ENCODE measurements at places on chromosomes 16 and 17.

GRCh38 chr16:75616521-75617010, 6.5 kb downstream of the ADAT1 start:
- DNase-seq = no peak

DNA sequence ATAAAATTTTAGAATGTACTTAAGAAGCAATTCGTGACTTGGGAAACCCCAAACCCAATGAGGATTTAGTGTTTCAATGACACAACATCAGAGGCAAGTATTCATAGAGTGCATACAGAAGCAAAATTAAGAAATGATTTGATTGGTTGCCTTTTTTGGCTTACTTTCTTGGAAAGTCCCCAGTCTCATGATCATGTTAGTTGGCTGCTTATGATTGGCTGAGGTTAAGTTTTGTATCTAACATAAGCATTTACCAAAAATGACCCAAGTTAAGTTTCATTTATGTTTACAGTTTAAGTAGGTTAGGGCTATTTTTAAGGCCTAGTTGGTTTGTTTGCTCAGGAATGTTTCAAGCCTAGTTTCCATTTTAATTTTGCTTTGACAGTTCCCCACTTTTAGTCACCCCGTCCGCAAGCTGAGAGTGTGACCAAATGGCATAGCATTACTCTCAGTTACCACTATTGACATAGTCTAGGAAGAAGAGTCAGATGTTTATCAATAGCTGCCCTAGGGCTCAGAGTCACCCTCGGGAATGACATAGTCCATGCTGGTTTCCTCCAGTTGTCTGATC, 36.2 kb downstream of the DGKE start:
- no peak for DNase-seq

GRCh38 chr16:81997738-81998137, 13.5 kb downstream of the SDR42E1 start:
- DNase-seq = no peak

GRCh38 chr17:6457688-6458459, 13.6 kb downstream of the PIMREG start:
- no peak for DNase-seq

GRCh38 chr16:75176926-75177325, 28.6 kb downstream of the ZFP1 start:
- no peak for DNase-seq

- no peak for DNase-seq
Observed at GRCh38 chr17:38620551-38621277, 15.0 kb upstream of the SRCIN1 start.

GRCh38 chr16:10256784-10257641, 74.8 kb upstream of the GRIN2A start:
- peak; percentile 62 for DNase-seq

DNA sequence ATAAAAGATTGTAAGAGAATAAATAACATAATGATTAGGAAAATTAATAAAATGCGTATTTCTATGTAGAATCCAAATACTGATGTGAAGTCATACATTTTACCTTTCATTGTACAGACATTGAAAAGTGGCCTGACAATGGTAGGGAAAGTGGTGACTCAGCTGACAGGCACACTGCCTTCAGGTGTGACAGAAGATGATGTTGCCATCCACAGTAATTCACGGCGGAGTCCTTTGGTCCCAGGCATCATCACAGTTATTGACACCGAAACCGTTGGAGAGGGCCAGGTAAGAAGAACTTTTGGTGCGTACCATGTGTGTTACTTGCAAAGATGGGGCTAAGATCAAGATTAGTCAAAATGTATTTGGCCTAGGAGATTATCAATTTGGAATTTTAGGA, 232.8 kb downstream of the BCAS3 start:
- no peak for DNase-seq

DNA sequence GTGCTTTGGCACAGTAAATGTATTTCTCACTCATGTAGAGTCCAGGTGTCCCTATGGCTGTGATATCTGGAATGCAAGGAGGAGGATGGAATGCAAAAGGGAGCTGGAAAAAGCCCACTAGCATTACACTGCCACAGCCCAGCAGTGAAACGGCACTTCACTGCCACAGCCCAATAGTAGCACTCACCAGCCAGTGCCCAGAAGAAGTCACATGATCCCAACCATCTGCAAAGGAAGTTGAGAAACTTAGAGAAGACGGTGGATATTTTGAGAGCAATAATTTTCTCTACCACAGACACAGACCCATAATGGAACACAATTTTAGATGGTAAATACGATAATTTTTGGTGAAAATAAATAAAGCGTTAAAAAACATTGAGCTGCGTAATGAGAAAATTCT, 51.8 kb downstream of the C16orf82 start:
- no peak for DNase-seq

GRCh38 chr17:42246515-42246914, 29.7 kb downstream of the STAT5B start:
- no peak for DNase-seq

DNA sequence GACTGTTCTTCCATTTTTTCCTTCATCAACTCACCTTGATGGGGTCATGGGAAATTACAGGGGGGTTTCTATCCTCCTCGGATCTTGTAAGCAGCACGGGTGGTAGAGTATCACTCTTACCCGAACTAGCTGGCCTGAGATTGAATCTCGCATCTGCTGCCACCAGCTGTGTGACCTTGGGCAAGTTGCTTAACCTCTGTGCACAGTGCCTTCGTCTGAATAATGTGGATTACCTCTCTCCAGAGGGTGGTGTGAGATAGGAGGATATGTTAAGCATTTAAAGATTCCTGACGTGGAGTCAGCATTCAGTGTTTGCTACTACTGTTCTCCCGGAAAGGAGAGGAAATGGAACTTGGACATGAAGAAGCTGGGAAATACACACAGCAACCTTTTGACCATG, 24.4 kb downstream of the LASP1 start:
- no peak for DNase-seq

DNA sequence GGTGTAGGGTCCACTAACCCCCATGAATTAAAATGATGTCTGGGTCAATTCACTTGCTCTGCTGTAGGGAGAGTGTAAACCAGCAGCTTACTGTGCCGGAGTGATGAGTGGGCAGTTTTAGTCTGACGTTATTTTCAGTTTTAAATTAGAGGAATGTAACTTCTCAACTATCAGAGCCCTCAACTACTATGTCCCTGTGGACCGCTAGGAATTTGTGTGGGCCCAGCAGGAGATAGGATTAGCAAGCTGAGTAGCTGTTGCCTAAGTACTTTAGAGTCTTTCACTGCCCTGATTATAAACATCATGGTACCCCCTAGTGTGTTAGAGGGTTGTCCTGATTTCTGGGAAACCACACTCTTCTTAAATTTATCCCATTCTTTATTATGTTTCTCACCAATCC, 11.4 kb downstream of the MARVELD3 start:
- no peak for DNase-seq

- DNase-seq = peak; percentile 11
Observed at GRCh38 chr16:87678618-87679017, 76.3 kb downstream of the JPH3 start.

GRCh38 chr16:69535123-69536050, 30.4 kb upstream of the NFAT5 start:
- DNase-seq = no peak

DNA sequence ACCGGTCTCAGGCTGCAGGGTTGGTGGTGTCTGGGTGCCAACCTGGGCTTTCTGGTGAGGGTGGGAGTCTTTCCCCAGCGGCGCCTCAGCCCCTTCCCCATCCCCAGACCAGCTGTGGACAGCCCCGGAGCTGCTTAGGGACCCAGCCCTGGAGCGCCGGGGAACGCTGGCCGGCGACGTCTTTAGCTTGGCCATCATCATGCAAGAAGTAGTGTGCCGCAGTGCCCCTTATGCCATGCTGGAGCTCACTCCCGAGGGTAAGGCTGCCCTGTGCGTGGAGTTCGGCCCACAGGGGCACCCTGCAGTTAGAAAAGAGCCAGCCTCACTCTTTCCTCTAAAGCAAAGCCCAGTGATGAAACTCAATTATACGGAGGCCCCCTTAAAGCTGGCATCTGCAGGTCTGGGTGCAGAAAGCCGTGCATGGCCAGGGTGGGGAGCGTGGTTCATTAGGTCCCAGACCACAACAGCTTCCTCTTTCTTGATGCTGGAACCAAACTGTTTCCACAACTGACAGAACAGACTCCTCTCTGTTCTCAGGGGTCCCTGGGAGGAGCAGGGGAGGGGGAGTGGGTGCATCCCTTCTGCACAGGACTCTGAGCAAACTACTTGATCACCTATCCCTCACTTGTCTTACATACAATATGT, 10.7 kb downstream of the GUCY2D start:
- no peak for DNase-seq

GRCh38 chr16:57072616-57073275, 19.6 kb upstream of the CPNE2 start:
- DNase-seq = no peak

DNA sequence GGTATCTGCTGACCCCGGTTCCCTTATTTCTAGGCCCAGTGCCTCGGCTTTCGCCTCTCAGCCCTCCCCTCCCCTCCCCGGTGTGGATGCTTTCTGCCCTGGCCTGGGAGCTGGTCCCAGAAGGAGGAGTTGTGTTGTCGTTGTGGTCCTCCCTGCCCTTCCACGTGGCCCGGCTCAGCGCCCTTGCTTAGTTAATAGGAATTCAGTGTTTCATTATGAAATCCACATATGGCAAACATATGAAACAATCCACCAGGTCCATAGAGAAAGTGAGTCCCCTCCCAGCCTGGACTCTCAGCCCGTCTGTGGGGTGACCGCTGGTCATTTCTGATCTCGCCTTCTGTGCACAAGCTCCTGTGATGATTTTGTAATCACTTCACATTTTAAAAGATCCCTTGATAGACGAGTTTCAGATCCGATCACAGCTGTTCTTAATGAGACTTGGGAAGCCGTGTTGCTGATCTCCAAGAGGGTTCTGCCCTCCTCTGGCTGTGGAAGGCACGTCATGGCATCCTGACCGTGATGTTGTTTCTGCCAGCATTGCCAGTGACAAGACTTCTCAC, 112.1 kb downstream of the BANP start:
- no peak for DNase-seq

DNA sequence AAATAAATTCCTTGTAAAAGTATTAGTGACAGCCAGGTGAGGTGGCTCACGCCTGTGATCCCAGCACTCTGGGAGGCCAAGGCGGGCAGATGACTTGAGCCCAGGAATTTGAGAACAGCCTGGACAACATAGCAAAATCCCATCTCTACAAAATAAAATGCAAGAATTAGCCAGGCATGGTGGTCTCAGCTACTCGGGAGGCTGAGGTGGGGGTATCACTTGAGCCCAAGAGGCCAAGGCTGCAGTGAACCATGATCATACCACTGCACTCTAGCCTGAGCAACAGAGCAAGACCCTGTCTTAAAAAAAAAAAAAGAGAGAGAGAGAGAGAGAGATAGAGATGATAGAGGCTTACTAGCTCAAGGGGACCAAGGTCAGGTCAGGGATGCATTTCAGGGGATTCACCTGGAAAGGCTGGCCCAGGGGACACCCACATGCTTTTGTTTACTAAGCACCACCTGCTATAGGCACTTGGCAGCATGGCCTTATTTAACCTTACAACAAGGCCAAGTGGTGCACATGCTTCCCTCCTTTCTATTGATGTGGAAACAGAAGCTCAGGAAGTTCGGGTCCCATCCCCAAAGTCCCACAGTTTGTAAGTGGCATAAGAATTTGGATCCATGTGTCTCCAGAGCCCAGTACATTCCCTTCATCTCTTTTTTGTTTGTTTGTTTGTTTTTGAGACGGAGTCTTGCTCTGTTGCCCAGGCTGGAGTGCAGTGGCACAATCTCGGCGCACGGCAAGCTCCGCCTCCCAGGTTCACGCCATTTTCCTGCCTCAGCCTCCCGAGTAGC, 12.4 kb upstream of the SRCIN1 start:
- no peak for DNase-seq

DNA sequence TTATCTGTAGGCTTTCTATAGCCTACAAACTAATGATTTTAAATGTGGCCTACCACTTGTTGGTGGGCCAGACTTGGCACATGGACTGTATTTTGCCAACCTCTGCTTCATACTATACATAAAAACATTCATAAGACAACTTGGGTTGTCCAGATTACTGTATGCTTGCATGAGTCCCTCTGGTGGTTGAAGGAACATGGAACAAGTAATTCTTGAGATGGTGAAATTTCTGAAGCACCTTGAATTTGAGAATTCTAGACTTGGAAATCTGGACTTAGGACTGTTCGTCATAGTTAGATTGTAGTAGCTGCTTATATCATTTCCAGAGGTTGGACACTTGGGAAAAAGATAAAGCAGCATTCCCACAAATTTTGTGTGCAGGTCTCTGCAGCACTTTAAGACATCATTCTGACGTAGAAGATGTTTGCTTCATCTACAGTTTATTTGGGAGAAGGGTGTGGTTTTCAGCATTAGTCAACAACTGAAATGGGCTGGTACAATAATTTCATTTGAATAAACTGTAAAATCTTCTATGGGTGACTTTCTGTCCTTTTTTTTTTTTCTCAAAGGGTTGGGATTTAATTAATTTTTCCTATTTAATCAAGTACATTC, 31.2 kb downstream of the NFATC3 start:
- DNase-seq = peak; percentile 54

GRCh38 chr16:11306997-11307638, 26.0 kb upstream of the PRM1 start:
- no peak for DNase-seq

- DNase-seq = no peak
Observed at GRCh38 chr17:72514321-72514861, 393.6 kb downstream of the SOX9 start.

GRCh38 chr17:36650096-36650775, 48.9 kb downstream of the MRM1 start:
- DNase-seq = no peak

- peak; percentile 88 for DNase-seq
Observed at GRCh38 chr16:30409125-30410060, 2.0 kb downstream of the ZNF771 start.

- DNase-seq = peak; percentile 27
Observed at GRCh38 chr16:1989209-1990100, at the start of gene SYNGR3. Gene SYNGR3, plus strand, starts transcription at chr16:1989970. Its CDS starts 133 bp downstream, at chr16:1990103.

DNA sequence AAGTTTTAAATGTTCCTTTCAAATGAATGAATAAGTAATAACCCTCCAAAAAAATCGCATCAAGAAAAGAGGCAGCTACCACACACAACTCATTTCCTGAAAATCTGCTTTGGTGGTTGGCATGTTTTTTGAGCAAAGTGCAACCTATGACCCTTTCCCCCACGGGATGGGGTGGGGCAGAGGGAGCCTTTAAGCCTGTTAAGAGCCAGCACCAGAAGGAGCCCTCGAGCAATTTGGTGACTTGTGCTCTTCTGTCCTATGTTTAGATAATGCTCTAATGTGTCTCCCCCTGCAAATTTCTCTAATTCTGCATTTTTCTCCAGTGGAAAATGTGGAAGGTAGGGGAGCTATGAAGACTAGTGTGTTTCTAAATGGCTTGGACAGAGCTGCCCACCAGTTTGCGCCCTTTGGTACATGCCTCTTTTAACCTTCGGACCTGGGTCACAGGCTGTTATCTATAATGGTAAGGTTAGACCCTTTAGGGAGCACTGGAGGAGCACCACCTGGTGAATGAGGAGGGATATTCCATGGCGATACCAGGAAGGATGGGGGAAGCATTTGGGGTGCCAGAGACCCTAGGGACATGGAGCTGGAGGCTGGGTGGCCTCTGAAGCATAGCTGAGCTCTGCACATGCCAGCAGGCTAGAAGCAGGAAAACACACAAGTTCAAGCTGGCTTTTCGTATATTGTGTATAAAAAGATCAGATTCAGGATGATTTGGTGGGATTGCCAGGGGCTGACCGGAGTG, 1.6 kb downstream of the PYCARD start:
- DNase-seq = no peak
